ENCODE measurements at places on chromosomes 16 and 17.

DNA sequence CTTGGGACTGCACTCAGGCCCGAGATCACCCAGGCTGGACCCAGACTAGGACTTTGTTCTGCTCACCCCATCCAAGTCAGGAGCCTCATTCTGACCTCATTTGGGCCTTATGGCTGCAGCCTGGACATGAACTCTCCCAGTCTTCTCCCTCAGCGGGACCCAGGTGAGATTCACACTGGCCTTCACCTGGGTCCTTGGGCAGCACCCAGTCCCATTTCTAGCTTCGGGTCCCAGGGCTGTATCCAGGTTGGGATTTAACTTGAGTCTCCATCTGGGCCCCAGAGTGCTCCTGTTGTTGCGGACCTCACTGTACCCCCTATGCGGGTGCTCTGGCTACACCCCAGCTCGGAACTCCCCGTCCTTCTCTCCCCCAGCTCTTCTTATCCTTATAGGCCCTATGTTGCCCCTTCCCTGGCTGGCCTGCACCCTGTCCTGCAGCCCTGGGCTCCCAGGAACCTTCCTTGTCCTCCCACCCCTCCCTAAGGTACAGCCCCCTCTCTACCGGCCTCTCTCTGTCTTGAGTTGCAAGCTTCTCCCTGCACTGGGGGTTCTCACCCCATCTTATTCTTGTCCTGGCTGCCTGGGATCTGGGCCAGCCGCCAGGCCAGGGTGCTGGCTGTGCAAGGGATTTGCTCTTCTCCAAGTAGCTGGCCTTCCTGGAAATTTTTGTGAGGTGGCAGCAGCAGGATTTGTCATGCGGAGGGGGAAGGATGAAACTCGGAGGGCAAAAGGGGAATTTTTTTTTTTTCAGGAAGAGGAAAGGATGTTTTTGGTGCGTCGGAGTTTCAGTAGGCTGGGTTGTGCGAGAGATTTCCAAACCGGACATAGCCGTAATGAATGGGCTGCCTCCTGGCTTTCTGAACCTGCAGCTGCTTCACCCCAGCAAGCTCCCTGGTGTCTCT, 904 bp downstream of the MAP2K3 start:
- DNase-seq, result no peak

DNA sequence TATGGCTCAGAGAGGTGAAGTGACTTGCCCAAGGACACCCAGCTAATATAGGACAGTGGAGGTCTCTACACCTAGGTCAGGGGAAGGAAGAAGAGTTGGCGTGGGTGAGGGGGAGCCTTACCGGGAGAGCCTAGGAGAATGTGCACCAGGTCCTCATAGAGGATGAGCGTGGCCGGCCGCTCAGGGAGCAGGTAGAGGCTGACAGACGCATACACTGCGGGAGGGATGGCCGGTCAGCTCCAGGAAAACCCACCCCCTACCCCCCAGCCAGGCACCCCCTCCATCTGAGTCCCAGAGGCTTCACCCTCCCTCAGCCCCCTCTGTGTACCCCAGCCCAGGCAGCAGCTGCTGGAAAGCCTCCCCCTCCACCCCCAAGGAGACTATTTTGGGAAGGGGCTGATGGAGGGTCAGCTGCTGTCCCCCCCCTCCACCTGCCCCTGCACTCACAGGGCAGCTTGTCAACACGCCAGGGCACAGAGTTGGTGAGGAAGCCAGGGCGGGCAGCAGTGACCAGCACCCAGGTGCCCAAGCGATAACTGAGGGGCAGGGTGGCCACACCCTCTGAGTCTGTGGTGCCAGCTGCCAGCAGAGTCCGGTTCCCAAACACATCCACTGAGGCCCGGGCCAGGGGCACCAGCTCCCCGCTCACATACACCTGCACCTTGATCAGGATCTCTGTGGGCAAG, 4.1 kb downstream of the FAM171A2 start:
- DNase-seq, result no peak

DNA sequence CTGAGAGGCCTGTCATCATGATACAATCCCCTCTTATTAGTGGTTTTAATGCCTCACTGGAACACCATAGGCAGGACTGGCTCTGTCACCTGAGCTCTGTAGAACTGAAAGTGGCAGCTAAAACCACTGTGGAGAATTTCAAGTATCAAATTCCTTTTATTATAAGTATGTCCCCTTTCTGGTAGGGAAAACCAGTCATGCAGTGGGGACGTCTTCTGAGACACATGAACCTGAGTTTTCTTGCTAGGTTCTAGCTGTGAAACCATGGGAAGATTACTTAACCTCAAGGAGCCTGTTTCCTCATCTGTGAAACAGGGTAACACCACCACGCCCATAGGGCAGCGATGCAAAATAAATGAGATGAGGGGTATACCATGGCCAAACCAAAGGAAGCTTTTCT, 4.7 kb downstream of the VAC14 start:
- DNase-seq, result no peak

DNA sequence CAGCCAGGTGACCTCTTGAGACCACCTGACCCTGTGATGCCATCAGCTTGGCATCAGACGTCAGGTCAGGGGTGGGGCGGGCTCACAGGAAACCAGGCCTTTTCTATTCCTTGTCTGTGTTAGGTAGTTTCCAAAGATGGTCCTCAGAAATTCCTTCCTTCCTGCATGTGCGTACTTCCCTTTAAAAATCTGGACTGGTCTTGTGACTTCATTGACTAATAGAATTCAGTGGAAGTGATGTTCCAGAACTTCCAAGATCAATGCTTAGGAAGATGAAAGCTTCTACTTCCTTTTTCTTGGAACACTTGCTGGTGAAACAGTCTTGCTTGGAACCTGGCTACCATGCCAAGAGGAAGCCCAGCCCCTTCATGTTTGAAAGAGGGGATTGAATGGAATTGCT, 10.0 kb upstream of the N4BP1 start:
- DNase-seq, result no peak

GRCh38 chr17:44747566-44747965, 11.2 kb upstream of the ADAM11 start:
- DNase-seq, result no peak

GRCh38 chr17:83075270-83075880, 4.0 kb upstream of the METRNL start:
- DNase-seq, result no peak

- DNase-seq, result peak; percentile 22
Measured at GRCh38 chr17:73551759-73552158, 92.5 kb downstream of the SDK2 start.

GRCh38 chr17:75176625-75177024, 6.1 kb downstream of the SUMO2 start:
- no peak for DNase-seq

DNA sequence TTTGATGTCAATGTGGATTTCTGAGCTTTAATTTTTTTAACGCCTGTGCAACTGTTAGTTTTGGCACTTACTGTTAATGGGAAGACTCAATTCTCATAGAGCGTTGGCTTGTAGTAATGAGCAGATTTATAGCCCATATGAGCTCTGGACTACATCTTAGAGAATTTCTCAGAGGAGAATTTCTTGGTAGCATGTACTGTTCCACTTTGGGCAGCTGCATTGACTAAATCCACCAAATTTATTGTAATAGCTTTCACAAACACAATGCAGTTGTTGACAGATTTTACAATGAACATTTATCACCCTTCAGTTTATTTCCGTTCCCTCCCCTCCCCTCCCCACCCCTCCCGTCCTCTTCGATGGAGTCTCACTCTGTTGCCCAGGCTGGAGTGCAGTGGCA, 193.9 kb downstream of the PRKCA start:
- DNase-seq, result no peak

GRCh38 chr17:8366231-8366630, 10.3 kb downstream of the KRABD2 start:
- no peak for DNase-seq

- no peak for DNase-seq
Measured at GRCh38 chr17:9241371-9241712, 220.0 kb downstream of the NTN1 start.

GRCh38 chr17:47697906-47698711, 4.1 kb downstream of the TBKBP1 start:
- DNase-seq, result no peak

DNA sequence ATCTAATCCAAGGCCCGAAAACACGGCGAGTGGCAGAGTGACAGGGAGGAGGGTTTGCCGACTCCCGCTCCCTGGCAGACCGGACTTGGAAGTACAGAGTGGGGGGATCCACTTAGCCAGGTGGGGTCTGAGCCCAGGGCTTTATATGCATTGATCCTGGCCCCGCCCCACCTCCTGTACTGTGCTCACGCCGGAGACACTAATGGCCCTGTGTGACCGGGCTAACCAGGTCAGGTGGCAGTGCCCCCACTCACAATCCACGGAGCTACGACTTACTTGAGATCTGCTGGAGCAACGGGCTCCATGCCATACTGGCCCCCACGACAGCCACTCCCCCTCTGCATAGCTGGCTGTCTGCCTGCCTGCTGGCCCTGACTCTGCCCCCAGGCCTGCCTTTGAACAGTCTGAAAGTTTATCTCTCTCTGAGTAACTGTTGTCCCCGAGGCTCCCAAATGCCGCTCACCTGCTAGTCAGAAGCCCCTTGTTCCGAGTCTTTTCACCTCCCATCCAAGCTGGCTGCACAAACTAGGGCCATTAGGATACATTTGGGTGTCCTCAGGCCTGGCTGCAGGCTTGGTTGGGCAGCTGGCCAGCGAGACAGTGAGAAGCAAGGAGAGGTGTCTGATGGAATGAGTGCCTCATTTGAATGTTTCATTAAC, 28.0 kb downstream of the CACNA1G start:
- DNase-seq, result no peak

GRCh38 chr17:57674894-57675293, 70.2 kb downstream of the CCDC182 start:
- no peak for DNase-seq

DNA sequence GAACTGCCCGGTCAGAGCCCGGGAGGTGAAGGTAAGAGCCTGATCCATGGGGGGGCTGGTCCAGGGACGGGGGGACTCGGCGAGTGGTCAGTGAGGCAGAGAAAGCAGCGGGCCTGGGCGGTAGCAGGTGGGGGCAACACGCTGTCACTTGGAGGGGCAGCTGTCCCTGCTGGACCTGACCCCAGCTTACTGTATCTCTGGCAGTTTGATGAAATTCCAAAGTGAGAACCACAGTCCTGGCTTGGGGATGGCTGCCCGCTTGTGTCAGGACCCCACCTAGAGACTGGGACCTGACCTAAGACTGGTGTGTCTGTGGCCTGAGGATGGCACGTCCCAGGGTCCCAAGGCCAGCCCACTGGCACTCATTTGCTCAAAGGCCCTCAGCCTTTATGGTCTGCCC, 35.1 kb upstream of the KSR1 start:
- DNase-seq, result no peak

GRCh38 chr16:72427783-72428331, 255.9 kb upstream of the PMFBP1 start:
- no peak for DNase-seq

DNA sequence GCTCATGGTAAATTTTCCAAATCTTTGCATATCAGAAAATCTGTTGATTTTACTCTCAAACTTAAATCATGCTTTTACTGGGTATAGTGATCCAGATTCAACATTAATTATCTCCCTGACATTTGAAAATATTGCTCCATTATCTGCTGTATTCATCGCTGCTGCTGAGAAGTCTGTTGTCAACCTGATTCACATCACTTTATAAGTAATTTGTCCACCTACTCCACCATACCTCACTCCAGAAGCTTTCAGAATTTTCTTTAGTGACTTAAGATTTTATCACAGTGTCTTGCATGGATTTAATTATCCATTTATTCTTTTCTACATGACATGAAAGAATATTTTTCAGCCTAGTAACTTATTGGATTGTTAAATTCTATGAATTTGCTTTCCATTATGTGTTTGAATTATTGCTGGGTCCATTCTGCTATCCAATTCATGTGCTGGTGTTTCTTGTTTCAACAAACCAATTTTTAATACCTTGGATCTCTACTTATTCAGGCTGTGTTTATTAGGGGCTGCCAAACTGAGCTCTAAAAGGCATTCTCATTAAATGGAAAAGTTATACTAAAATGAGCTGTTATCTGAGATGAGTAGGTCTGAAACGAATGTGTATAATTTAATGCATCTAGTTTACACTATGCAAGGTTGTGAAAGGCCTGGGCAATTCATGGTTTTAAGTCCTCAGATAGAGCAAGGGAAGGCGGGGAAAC, 519.3 kb upstream of the CDH11 start:
- DNase-seq, result no peak

DNA sequence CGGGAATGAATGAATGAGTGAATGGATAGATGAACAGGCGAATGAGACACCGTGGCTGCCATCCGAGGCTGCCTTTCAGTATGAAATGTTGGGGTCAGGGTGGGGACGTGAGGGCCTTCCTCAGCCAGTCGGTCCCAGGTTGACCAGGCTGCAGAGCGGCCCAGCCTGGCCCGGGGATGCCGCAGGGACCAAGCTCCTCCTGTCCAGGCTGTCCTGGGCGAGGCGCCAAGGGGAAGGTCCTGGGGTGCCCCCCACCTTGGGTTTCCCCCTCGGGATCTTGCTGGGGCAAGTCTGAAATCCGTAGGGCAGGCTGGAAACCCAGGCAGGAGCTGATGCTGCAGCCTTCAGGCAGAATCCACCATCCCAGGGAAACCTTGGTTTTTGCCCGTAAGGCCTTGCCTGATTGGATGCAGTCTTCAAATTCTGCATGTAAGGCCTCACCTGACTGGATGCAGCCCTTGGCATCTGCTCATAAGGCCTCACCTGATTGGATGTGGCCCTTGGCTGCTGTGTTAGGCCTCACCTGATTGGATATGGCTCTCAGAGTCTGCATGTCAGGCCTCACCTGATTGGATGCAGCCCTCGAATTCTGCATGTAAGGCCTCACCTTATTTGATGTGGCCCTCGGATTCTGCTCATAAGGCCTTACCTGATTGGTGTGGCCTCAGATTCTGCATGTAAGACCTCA, 61.7 kb upstream of the ZNF469 start:
- DNase-seq, result peak; percentile 3

DNA sequence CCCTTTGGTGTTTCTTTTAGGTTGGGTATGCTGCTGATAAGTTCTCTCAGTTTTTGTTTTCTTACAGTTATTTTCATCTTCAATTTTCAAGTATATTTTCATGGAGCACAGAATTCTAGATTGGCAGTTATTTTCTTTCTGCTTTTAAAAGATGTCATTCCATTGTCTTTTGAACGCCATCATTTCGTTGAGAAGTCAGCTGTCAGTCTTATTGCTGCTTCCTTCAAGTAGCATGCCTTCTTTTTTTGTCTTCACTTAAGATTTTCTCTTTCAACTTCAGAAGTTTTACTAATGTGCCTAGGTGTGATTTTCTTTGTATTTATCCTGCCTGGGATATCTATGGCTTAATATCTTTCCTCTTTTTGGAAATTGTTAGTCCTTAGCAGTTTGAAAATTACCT, 262.2 kb upstream of the PMFBP1 start:
- DNase-seq, result no peak
